Fibroblast of the conjunctiva (primary cell): ENCODE measurements at places on chromosomes 4 and X.

- no peak for DNase-seq
These were observed 25.4 kb downstream of the CFAP299 start for GRCh38 chr4:80360900-80361299.

DNA sequence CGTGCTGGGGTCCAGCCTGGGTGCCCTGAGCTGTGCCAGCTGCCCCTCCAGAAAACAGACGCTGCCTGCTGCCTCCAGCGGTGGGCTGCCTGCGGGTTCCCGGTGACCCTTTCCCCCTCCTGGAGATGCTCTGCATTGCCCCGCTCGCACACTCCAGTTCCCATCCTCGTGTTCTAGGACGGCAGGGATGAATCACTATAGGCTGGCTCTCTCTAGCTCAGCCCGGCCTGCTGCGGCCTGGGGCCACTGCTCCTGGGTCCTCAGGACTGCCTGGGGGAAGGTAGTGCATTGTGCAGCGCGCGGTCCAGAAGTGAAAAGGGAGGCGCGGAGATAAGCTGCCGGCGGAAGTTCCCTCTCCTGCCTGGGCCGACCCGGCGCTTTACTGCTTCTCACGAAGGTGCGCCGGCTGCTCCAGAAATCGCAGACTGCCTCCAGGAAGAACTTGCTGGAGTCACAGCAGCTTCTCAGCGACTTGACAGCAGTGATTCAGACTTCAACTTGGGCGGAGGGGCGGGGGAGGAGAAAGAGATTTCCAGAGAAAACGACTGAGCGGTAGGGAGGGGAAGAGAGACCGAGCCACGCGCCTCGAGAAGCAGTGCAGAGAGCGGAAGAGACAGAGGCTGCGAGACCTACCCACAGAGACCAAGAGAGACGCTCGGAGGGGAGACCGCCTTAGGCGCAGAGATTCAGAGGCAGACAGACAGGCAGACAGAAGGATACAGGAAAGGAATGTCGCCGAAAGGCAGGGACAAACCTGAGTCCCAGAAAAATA, 6.7 kb upstream of the MSX1 start:
- no peak for DNase-seq

- no peak for DNase-seq
These were observed 130.0 kb downstream of the SOWAHB start for GRCh38 chr4:76767983-76768382.

GRCh38 chr4:102338405-102338804, 6.9 kb downstream of the SLC39A8 start:
- DNase-seq: no peak

DNA sequence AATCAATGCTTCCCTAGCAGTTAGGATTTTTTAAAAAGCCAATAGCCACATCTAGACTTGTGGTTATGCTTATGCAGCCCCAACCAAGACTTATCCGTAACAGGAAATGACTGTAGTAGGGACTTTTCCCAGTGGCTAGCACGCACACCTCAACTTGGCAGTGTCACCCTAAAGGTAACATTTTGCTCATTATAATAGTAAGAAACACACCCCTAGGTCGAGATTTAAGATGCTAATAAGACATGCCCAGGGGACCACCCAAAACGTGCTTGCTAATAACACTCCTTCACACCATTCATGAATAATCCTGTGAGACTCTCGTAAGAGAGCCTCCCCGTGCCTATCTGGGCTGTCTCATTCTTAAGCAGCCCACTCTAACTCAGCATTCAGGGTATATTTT, 195.3 kb downstream of the CHIC1 start:
- no peak for DNase-seq
